ENCODE measurements at places on chromosomes 5 and 9.

GRCh38 chr5:113172231-113172826, 195.7 kb downstream of the DCP2 start:
- DNase-seq: no peak

- DNase-seq: no peak
These were observed 130.0 kb downstream of the PIP5K1B start for GRCh38 chr9:68834931-68835520.

GRCh38 chr9:69816735-69817134, 3.9 kb upstream of the CFAP95 start:
- DNase-seq: no peak

DNA sequence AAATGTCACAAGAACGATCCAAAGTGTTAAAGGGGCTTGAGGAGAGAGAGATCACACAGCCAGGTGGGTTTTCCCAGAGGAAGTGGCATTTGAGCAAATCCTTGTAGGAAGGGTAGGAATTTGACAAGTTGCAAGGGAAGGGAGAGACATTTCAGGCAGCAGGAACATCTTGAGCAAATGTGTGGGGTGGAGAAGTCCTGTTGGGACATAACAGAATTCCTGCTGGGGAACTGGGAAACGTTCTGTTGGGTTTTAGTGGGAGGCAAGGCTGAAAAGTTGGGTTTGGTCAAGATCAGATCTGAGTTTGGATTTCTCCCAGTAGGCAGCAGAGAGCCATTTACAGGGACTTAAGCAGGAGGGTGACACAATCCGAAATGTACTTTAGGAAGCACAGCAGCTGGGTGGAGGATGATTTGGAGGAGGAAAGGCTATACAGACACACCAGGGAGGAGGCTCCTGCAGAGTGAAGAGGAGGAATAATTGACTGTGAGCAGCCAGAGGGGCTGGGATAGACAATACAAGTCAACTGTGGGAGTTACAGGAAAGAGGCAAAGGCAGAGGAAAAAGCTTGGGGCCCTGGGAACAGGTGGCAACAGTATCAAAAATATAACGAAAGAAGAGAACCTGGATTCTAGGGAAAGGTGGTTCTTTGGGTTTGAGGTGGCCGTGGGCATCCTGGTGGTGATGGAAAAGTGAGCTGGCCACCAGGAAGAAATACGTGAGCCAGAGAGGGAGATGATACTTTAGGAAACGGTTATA, 3.1 kb upstream of the ZSWIM6 start:
- DNase-seq: no peak

DNA sequence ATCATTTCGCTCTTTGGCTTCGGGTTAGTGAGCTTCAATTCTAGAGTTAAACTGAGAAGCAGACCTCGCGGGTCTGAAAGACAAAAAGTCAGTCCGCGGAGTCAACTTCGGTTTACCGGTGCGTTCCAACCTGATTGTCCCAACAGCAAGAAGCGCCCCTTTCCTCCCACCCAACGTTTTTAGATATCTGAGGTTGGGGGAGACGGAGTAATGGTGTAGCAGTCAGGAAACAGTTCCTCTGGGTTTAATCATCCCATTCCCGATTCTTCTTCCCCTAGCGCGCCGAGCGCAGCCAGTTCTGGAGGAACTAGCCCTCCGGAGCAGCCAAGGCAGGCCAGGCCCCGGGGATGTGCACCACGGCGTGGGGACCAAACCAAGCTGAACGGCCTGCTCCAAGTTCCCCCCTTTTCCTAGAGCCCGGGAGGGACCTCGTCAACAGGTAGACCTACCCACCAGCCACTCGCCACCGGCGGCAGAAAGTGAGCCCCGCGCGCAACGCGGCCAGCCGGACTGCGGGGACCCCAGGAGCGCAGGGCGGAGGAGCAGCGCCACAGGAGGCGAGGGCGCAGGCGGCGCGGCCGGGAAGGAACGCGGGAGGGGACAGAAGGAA, 622 bp upstream of the ISL1 start:
- DNase-seq: no peak

- DNase-seq: peak; percentile 69
These were observed 28.8 kb upstream of the MGAT1 start for GRCh38 chr5:180831139-180832093.

- no peak for DNase-seq
These were observed 81.2 kb downstream of the CRB2 start for GRCh38 chr9:123437201-123437600.

- no peak for DNase-seq
These were observed 9.3 kb downstream of the NAIF1 start for GRCh38 chr9:128057724-128058409.

GRCh38 chr5:93578813-93579691, 2.0 kb downstream of the NR2F1-AS1 start:
- no peak for DNase-seq
